Ascending aorta (tissue), 2 donors: ENCODE measurements at places on chromosomes 3 and 15. TPM values are rescaled to one million over a fixed set of nuclear protein-coding genes. Genes with fewer than 3 reads are reported as not detected.

Gene COL7A1
- 22.2 TPM for total RNA-seq

Gene CHRFAM7A
- 0.21 TPM for total RNA-seq

Gene COL8A1
- 459 TPM for total RNA-seq

Gene TRAT1
- total RNA-seq = 3.7 TPM

DNA sequence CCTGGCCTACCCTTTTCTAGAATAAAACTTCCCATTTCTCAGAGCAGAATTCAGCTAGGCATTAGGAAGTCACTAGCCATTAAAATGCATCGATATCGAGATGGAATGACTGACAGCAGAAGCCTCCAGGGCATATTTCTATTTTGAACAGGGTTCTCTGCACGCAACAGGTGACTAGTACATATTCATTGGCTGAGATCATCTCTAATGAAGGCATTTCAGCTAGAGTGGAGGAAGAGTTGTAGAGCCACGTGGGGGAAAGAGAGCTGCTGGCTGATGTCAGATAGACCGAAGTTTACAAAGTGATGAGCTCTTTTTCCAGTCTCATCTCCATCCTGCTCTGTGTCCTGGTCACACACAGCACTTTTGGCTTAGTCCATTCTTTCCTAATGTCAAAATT, 7.5 kb downstream of the TMEM40 start:
- H3K4me1 ChIP-seq = peaks cover 5% of the 10 kb centered on the region
- no peak for DNase-seq
- no peaks in the 10 kb centered on the region for H3K36me3 ChIP-seq
- no peak overlapping the region for H3K27ac ChIP-seq
- no peak overlapping the region for H3K4me3 ChIP-seq

DNA sequence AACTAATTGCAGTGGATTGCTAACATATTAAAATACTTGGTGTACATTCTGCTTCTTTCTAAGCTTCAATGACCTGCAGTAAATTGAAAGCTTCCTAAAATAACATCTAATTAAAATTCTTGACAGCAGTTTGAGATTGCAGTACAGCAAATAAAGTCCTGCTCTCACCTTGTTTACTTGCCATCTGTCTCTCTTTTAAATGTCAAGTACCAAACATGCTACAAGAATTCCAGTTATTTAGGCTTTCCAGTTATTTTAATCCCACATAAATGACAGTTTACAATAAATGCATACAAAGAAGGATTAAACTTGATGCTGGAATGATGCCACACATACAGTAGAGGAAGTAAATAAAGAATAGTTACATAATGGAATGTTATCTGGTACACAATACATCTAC, 33.2 kb downstream of the CBLB start:
- no peaks in the 10 kb centered on the region for H3K27me3 ChIP-seq
- no peaks in the 10 kb centered on the region for H3K36me3 ChIP-seq
- no peak for DNase-seq
- no peak overlapping the region for H3K27ac ChIP-seq
- no peaks in the 10 kb centered on the region for H3K4me1 ChIP-seq

DNA sequence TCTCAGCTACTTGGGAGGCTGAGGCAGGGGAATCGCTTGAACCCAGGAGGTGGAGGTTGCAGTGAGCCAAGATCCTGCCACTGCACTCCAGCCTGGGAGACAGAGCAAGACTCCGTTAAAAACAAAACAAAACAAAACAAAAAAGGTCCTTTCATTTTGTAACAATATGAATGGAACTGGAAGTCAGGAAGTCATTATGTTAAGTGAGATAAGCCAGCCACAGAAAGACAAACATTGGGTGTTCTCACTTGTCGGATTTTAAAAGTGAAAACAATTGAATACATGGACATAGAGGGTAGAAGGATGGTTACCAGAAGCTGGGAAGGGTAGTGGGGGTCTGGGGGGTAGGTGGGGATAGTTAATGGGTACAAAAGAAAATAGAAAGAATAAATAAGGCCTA, 12.5 kb upstream of the B3GALNT1 start:
- no peaks in the 10 kb centered on the region for H3K4me1 ChIP-seq
- no peak overlapping the region for H3K4me3 ChIP-seq
- no peaks in the 10 kb centered on the region for H3K36me3 ChIP-seq
- no peak overlapping the region for H3K27ac ChIP-seq
- H3K27me3 ChIP-seq = no peaks in the 10 kb centered on the region

- peaks cover 3% of the 10 kb centered on the region for H3K4me1 ChIP-seq
- H3K36me3 ChIP-seq = no peaks in the 10 kb centered on the region
- H3K4me3 ChIP-seq = no peak overlapping the region
- H3K27me3 ChIP-seq = no peaks in the 10 kb centered on the region
- no peak overlapping the region for H3K27ac ChIP-seq
- DNase-seq = no peak
These were observed 4.6 kb downstream of the SUMF1 start for GRCh38 chr3:4462369-4463040.

DNA sequence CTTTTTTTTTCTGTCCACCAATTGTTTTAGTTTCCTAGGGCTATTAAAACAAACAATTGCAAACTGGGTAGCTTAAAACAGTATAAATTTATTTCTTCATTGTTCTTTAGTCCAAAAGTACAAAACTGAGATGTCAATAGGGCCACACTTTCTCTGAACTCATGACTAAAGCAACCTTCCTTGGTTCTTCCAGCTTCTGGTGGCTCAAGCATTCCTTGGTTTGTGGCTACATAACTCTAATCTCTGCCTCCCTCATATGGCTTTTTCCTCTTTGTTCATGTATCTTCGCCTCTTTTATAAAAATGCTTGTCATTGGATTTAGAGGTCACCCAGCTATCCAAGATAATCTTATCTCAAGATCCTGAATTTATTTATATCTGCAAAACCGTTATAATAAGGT, 914.5 kb upstream of the EPHA6 start:
- H3K4me3 ChIP-seq = no peak overlapping the region
- no peak overlapping the region for H3K27ac ChIP-seq
- no peaks in the 10 kb centered on the region for H3K36me3 ChIP-seq
- no peaks in the 10 kb centered on the region for H3K4me1 ChIP-seq
- DNase-seq = no peak

DNA sequence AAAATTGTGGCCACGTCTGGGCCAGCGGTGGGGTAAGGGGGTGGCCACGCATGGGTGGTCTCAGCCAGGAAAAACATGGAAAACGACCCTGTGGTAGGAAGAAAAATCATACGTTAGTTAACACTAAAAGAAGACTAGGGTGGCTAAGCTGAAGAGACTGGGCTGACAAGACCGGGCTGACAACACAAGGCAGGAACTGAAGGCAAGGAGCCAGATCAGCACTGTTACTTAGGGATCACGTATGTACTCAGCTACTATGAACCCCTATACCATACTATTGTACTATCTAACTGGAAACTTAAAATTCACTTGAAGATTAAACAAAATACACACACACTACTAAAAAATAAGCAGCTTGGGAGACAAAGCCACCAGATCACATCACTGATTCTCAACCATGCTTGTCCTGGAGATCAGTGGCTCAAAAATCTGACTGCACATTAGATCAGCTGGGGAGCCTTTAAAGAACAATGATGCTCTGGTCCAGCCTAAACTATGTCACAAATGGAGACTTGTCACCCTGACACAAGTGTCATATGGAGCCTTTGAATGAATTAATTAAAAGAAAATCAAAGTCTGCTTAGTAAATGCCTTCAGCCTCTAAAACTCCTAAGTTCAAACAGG, 442.2 kb downstream of the SHQ1 start:
- no peaks in the 10 kb centered on the region for H3K27me3 ChIP-seq
- H3K27ac ChIP-seq = no peak overlapping the region
- peaks cover 11% of the 10 kb centered on the region for H3K4me1 ChIP-seq

DNA sequence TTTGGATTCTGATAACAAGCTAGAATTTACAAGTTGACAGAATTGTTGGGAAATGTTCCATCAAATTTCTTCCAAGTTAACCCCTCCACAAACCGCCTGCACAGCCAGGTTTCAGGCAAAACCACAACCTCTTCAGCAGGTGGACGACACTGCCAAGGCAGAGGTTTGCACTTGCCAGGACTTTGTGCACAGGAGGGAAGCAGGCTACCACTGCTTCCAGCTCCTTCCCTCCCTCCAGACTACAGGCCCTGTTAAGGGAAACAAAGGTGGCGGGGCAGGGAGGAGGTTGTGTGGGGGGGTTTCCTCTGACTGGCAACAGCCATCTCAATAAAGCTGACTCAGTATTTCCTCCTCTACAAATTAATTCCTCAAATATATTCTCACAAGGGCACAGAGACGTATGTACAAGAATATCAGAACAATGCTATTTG, 42.2 kb downstream of the TBC1D2B start:
- no peak overlapping the region for H3K4me3 ChIP-seq
- peaks cover 18% of the 10 kb centered on the region for H3K36me3 ChIP-seq
- no peaks in the 10 kb centered on the region for H3K27me3 ChIP-seq
- no peak for DNase-seq

DNA sequence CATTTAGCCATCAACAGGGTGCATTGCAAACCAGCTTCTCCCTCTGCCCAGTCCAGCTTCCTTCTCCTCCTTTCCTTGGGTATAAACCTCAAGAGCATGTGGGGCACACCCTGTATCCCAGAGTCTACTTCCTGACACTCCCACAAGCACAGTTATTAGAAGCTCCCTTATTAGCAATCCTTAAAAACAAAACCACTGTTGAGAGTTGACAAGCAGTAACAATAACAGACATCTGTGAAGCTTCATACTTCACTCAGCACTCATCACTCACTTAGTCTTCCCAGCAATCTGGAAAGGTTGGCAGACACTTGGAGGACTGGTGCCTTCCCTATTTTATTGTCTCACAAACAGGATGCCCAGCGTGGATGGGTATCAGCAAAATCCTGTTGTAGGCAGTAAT, 155.5 kb upstream of the PROK2 start:
- H3K36me3 ChIP-seq = no peaks in the 10 kb centered on the region
- no peaks in the 10 kb centered on the region for H3K4me1 ChIP-seq
- no peak overlapping the region for H3K4me3 ChIP-seq
- H3K27me3 ChIP-seq = no peaks in the 10 kb centered on the region
- H3K27ac ChIP-seq = no peak overlapping the region

DNA sequence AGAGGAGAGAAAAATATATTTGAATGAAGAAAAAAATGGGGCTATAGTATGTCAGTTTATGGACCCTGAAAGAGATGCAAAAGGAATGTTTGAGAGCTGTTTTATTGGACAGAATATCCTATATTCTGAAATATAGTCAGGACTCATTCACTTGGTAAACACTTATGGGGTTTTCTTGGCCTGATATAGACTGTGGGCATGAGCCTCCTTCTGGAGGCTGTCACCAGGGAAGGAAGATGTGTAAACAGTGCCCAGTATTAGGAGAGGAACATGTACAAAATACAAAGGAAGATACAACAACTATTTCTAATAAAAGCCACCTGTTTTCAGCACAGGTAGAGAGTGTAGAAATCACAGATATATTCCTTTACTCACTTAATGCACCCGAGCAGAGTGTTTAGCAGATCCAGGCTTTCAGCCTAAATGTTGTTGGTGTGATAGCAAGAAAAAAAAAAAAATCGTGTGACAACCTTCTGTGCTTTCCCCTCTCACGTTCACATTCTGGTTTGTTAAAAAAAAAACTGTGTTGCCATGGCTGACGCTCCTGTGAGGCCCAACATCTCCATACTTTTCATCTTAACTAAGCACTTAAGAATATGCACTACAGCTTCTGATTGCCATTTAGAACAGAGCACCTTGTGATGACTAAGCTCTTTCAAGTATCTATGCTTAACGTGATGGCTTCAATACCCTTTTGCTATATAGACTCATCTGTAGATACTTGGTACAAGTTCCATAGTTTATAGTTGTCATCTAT, 134.1 kb downstream of the MBNL1 start:
- H3K4me1 ChIP-seq = peaks cover 78% of the 10 kb centered on the region
- no peaks in the 10 kb centered on the region for H3K27me3 ChIP-seq

- H3K27me3 ChIP-seq = no peaks in the 10 kb centered on the region
- H3K4me3 ChIP-seq = no peak overlapping the region
- H3K27ac ChIP-seq = no peak overlapping the region
- no peaks in the 10 kb centered on the region for H3K4me1 ChIP-seq
- no peak for DNase-seq
These were observed 70.2 kb downstream of the TFG start for GRCh38 chr3:100779480-100779879.

DNA sequence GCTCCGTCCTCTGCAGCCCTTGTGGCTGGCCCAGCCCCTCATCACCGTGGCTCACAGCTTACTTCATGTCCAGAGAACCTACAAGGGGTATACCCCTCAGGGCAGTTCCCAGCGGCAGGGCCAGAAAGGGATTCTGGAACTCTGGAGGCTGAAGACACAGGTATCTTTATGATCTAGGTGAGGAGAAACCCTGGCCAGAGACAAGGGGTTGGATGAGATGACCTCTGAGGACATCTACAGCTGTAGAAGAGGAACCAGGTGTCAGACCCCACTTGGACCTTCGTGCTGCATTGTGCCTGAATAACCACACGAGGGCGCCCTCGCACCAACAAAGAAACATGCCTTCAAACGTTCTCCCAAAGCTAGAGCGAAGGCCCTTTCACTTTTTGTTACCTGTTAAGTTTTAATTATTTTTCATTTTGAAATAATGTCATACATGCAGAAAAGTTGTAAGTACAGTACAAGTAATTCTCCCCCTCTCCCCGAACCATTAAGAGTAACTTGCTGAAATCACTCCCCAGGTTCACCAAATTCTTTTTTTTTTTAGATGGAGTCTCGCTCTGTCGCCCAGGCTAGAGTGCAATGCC, 118.7 kb upstream of the SMAD3 start:
- DNase-seq = peak; percentile 88
- no peaks in the 10 kb centered on the region for H3K27me3 ChIP-seq
- no peak overlapping the region for H3K27ac ChIP-seq
- H3K36me3 ChIP-seq = no peaks in the 10 kb centered on the region
- no peak overlapping the region for H3K4me3 ChIP-seq
